ENCODE measurements at places on chromosomes 12 and 14.
A peak's percentile ranks its signal among the peaks of the same experiment; 100 is the strongest.

DNA sequence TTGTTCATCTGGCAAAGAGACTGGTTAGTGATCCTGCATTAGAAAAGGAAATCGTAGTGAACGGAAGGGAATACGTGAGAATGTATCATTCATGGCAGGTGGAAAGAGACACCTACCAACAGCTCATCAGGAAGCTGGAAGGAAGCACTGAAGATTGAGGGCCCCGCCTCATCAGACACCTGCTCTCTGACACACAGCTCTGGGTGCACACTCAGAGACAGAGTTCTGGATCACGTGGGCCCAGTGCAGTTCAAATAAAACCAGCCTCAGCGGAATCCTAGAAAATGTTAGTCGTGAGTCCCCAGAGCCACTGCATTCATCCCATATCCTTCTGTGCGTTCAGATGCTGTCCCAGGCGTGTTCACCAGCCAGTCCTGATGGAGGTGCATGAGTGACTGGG, 129.7 kb downstream of the GLT1D1 start:
- DNase-seq, result no peak

GRCh38 chr14:77565289-77565993, 51.0 kb downstream of the SPTLC2 start:
- DNase-seq, result no peak

- DNase-seq, result no peak
Observed at GRCh38 chr14:89317051-89317691, 99.9 kb downstream of the FOXN3 start.

DNA sequence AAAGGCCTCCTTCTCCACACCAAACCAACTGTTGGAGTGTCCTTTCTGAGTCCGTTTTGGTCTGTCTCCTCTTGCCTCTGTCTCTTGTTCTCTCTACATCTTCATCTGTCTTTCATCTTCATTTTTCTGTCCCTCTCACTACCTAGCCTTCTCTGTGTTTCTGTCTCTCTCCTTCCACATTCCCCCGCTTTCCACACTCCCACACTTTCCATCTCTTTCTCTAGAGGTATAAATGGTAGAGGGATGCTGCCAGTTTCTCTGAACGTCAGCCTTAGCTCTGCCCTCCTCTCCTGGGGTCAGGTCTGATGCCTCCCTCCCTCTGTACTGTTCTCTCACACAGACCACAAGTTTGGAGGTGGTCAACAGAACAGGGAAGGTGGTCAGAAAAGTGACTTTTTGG, 42.9 kb downstream of the SMUG1 start:
- no peak for DNase-seq

GRCh38 chr14:85987292-85987691, 457.3 kb downstream of the FLRT2 start:
- no peak for DNase-seq

DNA sequence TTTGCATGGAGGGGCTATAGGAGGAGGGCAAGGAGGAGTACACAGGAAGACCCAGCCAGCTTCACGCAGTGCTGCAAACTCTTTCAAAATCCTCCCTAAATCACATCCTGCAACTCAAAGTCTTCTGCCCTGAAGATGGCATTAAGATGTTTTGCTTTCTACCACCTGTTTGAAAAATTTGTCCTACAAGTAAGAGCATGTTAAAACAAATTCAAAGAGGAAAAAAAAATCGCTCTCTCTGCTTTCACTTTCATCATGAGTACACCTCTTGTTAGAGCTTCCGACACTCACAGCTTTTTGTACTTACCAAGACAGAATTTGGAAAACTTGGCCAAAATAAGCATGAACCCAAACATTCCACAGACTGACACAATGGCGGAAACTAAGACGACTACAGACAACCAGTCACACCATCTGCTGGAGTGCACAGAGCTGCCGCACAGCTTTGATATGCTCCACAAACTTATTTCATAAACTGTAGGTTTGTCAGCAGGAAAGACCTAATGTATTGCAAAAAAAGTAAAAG, 21.3 kb downstream of the GCH1 start:
- no peak for DNase-seq

GRCh38 chr14:95518045-95518751, 1.7 kb upstream of the SYNE3 start:
- DNase-seq, result no peak

DNA sequence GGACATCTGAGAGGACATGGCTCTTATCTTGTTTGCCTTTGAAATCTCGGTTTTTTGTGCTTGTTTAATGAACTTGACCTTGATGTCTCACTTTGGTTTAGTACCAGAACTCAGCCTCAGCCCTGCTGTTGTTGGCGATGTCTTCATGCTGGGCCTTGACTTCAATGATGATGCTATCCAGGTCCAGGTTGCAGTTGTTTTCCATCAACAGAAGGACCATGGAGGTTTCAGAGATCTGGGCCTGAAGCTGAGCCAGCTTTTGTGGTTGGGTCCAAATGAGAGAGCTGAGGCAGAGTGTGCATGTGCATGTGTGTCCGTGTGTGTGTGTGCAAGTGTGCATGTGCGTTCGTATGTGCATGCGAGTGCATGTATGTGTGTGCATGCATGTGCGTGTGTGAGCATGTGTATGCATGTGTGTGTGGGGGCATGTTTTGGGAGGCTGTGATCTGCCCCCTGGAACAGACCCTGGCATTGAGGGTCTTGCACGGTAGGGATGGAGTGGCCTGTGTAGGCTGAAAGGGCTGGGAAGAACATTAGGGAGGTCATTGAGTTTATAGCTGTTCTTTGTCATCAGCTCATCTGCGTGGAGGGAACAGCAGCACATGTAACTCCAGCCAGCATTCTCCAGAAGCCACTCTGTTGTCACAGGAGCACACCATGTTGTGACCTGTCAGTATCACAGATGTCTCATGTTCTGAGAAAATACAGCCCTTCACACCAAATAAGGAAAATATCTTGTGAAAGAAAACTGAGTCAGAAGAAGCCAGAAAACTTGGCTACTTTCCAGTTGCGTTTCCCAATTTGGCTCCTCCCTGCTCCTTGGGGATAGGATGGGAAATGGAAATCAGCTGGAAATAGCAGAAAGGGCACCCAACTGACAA, 10.0 kb upstream of the KRT82 start:
- no peak for DNase-seq

DNA sequence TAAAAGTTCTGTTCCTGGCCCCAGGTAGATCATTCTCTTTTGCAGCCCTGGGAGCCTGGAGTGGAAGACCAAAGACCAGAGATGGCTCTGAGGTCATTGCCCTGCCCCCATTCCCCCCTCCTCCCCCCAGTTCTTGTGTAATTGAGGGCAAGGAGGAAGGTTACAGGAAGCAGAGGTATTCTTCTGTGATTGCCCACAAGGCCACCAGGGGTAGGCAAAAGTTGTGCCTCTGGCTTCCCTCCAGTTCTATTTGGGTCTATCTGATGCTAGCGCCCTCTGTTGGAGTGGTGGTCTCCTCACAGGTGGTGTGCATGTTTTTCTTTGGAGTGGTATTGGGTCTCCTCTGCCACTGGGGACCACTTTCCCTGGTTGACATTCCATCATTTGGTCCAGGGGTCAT, 41.2 kb upstream of the CRY1 start:
- DNase-seq, result no peak

DNA sequence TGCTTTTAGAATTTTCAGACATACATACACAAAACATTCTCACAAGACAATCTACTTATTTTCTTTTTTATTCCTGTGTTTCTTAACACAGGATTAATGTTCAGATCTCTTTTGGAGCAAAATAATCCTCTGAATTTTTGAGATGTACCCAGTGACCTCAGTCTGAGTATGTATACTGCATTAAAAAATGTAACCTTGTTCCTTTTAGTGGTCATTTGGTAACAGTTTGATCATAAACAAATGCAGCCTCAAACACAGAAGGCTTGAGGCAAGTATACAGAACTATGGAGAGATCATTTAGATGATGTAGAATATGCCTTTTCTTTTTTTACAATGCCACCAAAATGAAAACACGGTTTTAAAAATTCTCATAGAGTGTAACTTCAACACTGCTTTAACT, 9.7 kb downstream of the HIF1A start:
- DNase-seq, result no peak

DNA sequence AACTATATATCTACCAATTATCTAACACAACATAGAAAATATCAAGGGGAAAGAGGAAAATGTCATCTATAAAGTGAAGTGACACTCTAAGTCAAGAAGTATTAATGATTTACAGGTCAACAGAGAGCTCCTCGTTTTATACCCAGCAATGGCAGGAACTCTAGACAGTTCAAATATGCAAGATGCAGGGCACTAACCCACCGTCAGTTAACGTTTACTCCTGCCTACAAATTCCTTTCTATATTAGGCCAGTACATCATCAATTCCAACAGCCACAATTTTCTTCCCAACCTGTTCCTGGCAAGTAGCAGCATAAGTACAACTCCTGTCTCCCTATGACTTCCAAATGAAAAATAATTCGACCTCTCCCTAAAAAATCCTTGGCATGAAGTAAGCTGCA, 9.0 kb upstream of the KANSL2 start:
- DNase-seq, result no peak

DNA sequence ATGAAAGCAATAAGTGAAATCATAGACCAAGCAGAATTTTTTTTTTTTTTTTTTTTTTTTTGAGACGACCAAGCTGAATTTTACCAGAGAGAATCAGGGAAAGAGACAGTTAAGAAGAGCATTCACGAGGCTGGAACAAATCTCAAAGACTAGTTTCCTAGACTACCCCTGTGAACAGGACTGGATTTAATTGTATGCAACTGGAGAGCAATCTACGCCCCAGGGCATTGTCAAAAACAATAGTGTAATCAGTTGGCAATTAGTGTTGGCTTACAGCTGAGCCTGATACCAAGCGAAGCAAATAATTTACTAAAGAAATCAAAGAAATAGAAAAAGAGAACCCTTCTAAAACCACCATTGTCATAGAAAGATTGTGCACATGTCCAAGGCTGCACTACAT, 232.9 kb upstream of the CPNE8 start:
- DNase-seq, result no peak

GRCh38 chr12:116547955-116548501, 11.2 kb upstream of the MAP1LC3B2 start:
- DNase-seq, result no peak

DNA sequence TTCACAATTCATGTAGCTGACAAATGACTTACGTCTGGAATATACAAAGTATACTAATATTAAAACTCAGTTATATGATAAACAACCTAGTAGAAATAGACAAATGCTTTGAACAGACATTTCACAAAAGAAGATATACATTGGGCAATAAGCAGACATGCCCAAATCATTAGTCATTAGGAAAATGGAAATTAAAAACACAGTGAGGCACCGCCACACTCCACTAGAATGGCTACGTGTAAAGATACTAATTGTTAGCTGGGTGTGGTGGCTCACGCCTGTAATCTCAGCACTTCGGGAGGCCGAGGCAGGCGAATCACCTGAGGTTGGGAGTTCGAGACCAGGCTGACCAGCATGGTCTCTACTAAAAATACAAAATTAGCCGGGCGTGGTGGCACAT, 248.9 kb upstream of the TMEM132C start:
- DNase-seq, result no peak

- no peak for DNase-seq
Observed at GRCh38 chr12:95976416-95976832, 19.7 kb downstream of the HAL start.

- no peak for DNase-seq
Observed at GRCh38 chr12:9118158-9118557, 2.4 kb upstream of the A2M start.

GRCh38 chr12:44875417-44875953, 630 bp downstream of the NELL2 start:
- peak; percentile 19 for DNase-seq

DNA sequence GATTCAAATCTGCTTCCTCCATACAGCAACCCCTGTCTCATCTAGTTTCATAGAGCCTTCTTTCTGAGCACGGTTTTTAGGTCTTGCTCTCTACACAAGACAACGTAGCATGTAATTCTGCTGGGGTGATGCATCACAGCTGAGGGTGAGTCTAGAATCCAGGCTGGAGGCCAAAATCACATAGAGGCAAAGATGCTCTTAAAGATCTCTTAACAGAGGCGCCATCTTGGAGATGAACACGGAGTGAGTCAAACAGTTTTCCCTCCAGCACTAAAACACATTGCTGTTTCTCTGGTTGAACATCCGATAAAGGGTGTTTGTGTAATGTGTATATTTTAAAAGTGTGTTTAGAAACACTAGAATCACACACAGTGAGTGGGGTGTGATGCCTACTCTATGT, 78.9 kb downstream of the NOS1 start:
- DNase-seq, result no peak

GRCh38 chr12:91523831-91524230, 341.2 kb upstream of the DCN start:
- DNase-seq, result no peak

- no peak for DNase-seq
Observed at GRCh38 chr12:59787610-59788009, 191.8 kb downstream of the SLC16A7 start.

DNA sequence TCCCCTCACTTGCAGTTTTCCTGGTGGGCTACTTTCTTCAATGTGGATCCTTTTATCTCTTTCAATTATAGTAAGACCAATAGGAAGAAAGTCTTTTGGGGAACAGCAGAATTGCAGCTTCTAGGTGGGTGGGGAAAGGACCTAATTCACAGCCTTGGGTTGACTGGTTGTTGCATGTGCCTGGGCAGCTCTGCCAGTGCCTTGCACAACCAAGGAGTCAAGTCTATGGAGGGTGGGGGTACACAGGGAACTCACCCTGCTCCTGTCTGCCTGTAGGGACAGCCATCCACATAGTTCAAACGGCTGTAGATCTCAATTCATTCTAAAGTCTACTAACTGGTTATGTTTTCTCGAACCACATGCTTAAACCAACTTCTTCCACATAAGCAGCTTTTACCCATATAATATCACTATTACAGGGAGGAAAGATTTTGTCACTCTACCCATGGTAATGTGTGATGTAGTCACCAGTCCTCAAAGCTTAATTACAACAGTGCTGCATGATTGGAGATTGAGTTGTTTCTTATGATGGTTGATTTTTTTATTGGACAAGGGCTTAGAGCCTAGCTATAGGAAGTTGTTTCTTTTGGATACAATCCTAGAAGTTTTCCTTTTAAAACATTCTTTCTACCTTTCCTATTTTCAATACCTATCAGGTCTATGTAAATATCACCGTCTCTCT, 117.7 kb upstream of the FRMD6 start:
- DNase-seq, result no peak

DNA sequence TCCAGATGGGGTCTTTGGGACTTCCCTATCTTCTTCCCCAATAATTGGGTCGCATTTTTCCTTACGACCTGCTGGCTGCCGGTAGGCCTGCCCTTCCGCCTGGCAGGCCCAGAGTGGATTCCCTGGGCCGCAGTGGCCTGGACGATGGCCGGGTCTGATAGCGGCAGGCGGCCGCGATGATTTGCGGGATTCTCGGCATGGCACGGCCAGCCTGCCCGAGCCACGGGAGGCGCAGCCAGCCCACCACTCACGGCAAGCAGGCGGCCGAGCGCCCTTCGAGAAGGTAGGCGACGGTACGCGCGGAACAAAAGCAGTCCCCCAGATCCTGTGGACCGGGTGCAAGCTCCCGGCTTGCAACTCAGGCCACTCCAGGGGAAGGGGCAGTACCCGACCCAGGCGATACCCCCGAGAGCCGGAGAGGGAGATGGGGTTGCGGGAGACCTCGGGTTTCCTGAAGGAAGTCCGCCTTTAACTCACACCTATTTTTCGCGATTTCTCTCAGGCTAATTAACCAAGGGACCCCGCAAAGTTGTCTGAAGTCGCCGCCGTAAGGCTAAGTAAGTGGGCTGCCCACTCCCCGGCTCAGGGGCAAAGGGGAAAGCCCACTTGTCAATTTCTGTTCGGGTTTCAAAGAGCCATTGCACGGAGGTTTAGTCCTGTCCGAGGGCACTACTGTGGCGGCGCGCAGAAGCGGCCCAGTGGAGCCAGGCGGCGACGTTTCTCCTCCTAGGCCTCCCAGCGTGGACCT, 1.4 kb upstream of the GSC start:
- no peak for DNase-seq

- DNase-seq, result no peak
Observed at GRCh38 chr14:103296987-103297386, 37.0 kb upstream of the EIF5 start.

All from NCI-H526 treated with DMSO at 0.1 percent for 48 hours (cell line).